ENCODE measurements at places on chromosomes 2 and 18. TPM values are rescaled to one million over a fixed set of nuclear protein-coding genes. Genes with fewer than 3 reads are reported as not detected.

The LHCGR gene
- total RNA-seq, result not detected

The NGEF gene
- 1.3 TPM for total RNA-seq

The DYSF gene
- 3.2 TPM for total RNA-seq

GRCh38 chr2:197215748-197216360 lies 94.7 kb downstream of the ANKRD44 start:
- DNase-seq, result no peak

DNA sequence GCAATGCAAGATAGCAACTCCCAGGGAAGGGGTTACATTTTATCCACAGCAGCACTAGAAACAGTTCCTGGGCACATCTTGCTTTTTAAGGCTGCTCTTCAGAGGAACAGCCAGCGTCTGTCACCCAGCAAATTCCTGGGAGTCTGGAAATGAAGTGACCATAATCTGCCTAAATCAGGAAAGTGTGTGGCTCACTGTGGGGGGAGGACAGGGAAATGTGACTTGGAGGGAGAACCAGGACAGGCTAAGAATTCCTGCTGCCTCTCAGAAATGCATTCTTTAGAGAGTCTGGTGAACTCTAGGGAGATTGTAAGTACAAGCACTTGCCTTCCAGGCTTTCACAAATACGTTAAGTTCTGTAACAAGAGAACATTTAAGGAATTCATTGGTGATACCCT lies 364.3 kb upstream of the SPHKAP start:
- no peak for DNase-seq

GRCh38 chr2:177312562-177312961 lies 48.0 kb upstream of the NFE2L2 start:
- no peak for DNase-seq

- no peak for DNase-seq
Measured at GRCh38 chr2:136611451-136611850, 153.9 kb upstream of the THSD7B start.

DNA sequence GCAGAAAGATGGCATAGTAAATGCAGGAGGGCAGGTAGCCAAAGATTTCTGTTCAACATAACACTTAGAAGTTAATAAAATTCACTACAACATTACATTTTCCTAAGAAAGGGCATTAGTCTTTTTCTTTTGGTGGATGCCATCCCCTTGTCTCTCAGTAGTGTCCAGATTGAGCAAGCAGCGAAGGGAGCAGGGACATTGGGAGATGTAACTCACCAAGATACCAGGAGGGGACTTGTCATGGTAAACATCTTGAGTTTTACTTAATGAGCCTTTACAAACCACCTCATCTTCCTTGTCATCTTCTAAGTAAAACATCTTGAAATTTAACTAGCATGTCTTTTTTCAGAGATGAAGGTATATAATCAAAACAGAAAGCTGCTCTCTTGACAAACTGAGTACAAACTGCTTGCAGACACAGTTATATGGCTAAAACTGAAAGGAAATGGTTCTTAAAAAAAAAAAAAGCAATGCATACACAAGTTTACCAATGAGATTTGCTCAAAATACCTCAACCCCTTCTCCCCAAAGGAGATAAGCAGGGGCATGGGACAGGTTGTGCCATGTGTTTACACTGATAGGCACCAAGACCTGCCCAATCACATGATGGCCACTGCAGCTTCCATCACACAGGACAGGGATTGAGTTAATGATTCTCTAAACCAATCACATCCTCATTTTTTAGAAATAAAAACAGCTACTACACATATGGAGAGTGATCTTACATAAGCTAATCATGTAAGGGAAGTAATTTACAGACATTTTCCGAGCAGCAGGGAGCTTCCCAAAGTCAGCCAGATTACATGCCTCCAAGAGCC lies 30.3 kb downstream of the LPIN2 start:
- no peak for DNase-seq

GRCh38 chr18:77376733-77377094 lies 127.1 kb downstream of the GALR1 start:
- DNase-seq, result no peak

- no peak for DNase-seq
Measured at GRCh38 chr2:217293046-217293445, 433.2 kb upstream of the TNP1 start.

GRCh38 chr2:127574656-127575055 lies 39.2 kb downstream of the MYO7B start:
- DNase-seq, result no peak

DNA sequence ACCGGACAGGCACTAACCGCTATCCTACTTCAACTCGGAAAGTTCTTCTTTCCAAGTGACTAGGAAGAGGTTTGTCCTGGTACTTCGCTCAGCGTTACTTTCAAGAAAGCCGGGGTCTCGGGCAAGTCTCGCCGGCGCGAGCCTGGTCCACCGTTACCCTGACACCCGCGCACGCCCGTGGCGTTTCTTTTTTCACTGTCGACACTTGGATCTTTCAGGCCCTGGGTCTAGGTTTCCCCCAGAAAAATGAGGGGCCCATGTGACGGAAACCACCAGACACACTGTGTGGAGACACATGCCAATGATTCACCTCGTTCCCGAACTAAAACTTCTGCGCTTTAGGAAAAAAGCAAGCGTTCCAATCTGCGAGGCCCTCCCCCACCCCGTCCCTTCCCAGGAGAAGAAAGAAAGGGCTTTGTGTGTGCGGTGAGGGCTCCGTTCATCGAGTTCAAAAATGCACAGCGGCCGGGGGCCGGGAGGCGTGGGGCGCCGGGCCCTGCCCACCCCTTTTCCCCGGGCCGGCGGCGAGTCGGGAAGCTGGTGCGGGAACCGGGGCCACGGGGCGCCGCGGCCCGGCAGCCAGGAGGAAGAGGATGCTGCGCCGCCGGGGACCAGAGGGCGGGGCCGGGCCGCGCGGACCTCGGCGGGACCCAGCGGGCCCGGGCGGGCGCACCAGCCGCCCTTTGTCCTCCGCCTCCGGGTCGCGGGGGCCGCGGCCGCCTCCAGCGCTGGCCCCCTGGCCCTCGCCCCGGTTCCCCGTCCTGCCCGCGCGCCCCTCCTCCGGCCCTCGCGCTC lies 2.6 kb downstream of the ZNF521 start:
- no peak for DNase-seq

Measured in Calu3 (cell line).